ENCODE measurements at places on chromosomes 11 and 22.

GRCh38 chr22:39414377-39414776 is 14.8 kb downstream of the TAB1 start:
- DNase-seq: no peak

- no peak for DNase-seq
These were observed 16.9 kb downstream of the SMCO4 start for GRCh38 chr11:93526346-93526633.

GRCh38 chr11:50333861-50334260 is 301.2 kb downstream of the OR4C45 start:
- no peak for DNase-seq

- no peak for DNase-seq
These were observed 648.5 kb upstream of the KIRREL3 start for GRCh38 chr11:127649071-127649470.

DNA sequence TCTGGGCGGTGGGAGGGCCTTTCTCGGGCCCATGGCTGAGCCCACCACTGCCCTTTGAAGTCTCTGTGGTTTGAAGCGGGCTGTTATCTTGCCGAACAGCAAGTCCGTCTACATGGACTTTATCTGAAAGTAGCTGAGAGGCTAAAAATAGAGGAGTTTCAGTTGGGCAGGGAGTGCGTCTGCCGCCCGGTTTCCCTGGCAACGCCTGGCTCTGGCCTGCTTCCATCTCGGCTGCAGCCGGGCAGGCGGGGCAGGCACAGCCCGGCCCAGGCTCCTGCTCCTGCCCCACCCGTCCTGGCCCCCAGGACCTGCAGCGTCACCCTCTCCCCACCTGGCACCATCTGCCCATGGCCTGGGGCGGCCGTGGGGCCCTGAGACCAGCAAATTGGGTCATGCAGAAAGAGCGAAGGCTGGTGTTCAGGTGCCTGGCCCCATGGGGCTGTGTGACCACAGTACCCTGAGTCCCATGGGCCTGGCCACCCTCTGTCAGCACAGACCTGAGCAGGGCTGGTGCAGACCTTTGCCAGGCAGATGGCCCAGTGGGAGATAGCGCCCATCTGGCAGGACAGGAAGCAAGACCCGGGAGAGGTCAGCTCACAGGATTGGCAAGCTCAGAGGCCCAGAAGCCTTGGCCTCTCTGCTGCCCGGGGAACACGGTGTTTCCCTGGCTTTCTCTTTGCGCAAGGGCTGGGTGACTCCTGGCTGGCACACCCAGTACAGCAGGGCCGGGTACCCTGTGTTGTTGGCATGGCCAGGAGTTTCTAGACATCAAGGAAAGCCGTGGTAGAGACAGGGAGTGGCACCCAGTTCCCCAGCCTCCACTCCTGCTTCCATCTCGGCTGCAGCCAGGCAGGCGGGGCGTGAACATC is 79.1 kb upstream of the KCNQ1OT1 start:
- peak; percentile 36 for DNase-seq

DNA sequence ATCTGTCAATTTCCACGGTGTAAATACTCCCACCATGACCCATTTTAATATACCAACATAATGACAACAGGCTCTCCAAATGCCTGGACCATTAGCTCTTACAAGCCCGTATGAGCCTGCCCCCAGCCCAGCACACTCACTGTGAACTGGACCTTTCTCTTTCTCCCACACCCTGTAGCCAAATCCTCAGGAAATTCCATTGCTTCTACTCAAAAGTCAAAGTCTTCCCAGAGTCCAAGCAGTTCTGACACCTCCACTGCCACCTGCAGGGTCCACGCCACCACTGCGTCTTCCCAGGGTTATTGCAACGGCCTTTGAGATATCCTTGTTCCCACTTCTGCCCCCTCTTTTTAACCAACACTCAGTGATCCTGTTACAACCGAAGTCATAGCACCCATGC is 110.1 kb upstream of the ASPHD2 start:
- DNase-seq: peak; percentile 34

DNA sequence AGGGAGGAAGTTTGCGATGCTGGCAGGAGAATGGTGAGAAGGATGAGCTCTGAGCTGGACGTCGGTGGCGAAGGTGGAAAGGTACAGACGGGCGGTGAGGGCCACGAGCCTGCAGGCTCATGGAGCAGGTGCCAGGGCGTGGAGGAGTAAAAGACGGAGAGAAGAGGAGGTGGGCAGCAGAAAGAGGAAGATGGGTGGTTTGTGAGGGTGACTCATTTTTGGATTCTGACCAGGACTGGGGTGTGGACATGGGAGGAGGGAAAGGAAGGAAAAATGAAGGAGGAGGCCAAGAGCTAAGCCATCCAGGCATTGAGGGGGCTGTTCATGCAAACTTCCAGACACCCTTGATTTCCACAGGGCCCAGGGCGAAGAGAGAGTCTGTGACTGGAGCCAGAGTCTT is 3.5 kb downstream of the ZDHHC24 start:
- no peak for DNase-seq

- peak; percentile 40 for DNase-seq
These were observed 195.9 kb downstream of the SWAP70 start for GRCh38 chr11:9859554-9860305.

GRCh38 chr22:30856741-30857502 is 111.7 kb downstream of the MORC2 start:
- DNase-seq: no peak

DNA sequence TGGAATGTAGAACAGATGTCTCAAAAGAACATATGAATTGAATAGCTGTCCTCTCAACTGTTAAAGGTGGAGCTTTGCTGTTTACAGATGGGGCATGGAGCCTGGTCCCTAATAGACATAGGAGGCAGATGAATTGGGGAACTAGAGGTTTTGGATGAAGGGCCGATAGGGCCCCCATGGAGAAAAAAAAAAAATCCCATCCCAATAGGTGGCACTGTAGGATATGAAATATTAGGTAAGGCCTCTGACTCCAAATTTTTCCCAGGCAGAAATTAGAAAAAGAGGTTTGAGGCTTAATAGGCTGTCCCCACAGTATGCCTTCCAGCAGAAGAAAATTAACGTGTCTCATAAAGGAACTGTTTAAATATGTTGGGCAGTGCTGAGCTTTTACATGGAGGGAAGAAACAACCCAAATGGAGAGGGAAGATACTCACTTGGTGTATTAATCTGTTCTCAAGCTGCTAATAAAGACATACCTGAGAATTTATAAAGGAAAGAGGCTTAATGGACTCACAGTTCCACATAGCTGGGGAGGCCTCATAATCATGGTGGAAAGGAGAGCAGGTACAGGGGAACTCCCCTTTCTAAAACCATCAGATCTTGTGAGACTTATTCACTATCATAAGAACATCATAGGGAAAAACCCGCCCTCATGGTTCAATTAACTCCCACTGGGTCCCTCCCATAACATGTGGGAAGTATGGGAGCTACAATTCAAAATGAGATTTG is 30.1 kb upstream of the TMEM45B start:
- DNase-seq: no peak

GRCh38 chr22:38353142-38353629 is 36.0 kb upstream of the CSNK1E start:
- peak; percentile 28 for DNase-seq

DNA sequence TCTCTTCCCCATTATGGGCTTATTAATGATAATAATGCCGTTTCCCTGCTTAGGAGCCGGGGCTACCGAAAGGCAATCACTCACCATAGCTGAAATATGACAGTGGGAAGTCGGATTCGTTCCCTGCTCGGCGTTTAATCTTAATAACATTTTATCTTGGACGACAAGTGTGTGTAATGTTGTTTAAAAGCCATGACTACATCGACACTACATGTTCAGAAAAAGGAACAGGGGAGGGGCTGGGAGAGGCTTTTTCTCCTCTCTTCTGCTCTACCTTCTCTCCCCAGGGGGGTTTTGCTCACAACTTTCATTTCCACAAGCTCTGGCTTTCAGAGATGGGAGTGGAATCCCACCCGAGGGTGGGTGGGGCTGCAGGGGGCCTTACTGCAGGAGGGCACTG is 105.5 kb downstream of the DSCAML1 start:
- DNase-seq: no peak

GRCh38 chr22:48938741-48939140 is 888.9 kb downstream of the BRD1 start:
- DNase-seq: no peak

- DNase-seq: no peak
These were observed 34.3 kb downstream of the MTMR3 start for GRCh38 chr22:29917052-29917902.

- no peak for DNase-seq
These were observed 32.3 kb downstream of the TPBGL start for GRCh38 chr11:75272821-75273301.

DNA sequence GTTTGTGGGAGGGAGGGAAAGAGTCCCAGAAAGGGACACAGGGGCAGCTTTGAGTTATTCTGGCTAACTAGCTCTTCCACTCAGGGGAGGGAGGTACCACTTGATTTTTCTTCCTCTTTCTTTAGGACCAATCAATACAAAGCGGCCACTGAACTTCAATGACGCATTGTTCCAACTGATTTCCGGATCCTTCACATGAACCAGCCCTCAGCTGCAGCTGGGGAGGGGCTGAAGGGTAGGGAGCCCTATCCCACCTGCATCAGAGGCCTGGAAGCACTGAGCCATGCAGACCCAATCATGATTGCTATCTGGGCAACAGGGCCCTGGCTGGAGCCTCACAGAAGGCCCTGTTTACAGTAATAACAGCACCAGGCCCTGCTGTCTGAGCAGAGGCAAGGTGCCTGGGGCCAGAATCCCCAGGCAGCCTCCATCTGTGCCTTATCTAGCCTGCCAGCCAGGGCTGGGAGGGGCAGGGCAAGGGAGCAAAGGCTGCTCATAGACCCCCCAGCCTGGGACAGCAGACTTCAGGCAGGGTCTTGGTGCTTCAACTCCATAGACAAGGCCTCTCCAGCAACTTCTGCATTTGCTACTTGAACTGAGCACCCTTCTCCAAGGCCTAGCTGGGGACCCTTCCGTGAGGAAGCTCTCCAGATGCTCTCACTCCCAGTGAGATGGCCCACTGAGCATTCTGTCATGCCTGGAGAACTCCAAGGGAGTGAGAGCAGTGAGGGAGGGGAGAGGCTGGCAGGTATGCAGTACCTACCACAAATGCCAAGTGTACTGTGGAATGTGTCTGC is 22.5 kb downstream of the CLPB start:
- no peak for DNase-seq

DNA sequence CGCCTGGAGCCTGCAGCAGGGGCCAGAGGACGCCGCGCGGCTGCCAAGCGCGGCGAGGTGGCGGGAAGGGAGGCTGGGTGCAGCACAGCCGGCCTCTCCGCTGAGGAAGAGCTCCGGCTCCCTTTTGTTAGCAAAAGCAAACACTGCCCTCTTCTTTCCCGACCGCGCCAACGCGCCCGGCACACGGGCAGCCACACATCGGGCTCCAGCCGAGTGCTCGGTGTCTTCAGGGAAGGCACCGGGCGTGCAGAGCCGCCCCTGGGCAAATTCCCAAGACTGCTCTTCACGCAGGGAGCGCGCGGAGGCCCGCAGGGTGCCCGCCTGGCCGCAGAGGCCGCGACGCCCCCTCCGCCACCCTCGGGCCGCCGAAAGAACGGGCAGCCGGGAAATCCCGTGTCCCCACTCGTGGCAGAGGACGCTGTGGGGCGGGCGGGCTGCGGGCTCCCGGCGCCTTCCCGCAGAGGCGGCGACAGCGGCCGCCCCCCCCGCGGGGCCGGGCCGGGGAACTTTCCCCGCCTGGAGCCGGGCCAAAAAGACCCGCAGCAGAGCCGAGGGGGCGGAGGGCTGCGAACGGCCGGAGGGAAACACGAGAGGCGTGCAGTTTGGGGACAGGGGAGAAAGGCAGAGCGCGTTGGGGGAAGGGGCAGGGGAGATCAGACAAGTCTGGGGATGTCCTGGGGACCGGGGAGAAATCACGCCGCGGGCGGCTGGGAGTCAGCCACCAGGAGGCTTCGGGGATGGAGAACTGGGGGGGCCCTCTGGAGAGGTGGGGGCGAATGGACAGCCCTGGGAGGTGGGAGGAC is 931 bp downstream of the CADM1 start:
- no peak for DNase-seq

Data from GM04504 (cell line).